ENCODE measurements at places on chromosomes 6 and 20.

DNA sequence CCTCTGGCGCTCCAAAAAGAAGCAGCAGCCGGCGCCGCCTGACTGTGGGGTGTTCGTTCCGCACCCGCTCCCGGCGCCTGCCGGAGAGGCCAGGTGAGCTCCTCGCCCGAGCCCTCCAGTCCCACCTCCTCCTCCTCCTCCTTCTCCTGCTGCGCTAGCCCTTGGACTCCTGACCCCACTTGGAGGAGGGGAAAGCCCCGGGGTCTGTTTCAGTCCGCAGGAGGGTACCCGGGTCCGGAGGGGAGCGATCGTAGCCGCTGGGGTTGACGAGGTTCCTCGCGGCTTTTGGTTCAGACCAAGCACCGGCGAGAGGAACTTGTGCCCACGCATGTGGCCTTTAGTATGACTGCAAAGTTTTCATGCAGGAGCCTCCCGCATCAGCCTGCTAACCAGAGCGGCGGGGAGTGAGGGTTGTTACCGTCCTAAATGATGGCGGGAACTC is 493 bp downstream of the CRYBG1 start:
- no peak for DNase-seq

- DNase-seq = no peak
These were observed 125.9 kb upstream of the TRAF3IP2 start for GRCh38 chr6:111731456-111732195.

DNA sequence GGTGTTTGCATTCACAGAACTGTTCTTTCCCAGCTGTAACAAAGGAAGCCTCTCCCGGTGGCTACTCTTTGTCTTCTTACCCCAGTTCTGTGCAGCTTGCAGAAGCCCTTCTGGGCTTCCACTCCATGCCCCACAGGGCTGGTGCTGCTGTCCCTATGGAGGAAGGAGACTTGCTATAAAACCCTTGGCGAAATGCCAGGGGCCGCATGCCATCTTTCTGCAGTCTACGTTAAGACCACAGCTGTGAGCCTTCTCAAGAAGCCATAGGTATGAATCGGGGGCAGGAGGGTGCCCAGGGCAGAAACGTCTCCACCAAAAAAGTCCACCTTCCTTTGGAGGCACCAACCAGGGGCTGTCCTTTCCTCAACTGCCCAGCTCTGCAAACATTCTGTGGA is 60.7 kb downstream of the PRND start:
- no peak for DNase-seq

GRCh38 chr6:125099211-125100073 is 54.1 kb upstream of the TPD52L1 start:
- DNase-seq = no peak

DNA sequence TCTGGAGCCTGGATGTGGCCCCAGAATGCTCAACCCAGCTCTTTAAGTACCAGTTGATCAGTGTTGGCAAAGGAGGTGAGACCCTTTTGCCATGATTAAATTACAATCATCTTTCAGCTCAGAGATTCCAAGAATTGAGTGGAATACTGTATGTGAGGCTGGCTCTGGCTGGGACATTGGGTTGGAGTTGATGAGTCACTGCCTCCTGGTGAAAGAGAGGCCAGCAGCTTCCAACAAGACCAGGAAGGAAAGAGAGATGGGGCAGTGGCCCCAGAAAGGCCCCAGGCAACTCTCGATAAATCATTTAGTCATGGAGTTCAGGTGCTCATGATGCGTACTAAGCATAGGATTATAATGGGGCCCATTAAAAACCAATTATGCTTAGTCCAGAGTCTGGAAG is 2.1 kb downstream of the TGM6 start:
- DNase-seq = no peak

DNA sequence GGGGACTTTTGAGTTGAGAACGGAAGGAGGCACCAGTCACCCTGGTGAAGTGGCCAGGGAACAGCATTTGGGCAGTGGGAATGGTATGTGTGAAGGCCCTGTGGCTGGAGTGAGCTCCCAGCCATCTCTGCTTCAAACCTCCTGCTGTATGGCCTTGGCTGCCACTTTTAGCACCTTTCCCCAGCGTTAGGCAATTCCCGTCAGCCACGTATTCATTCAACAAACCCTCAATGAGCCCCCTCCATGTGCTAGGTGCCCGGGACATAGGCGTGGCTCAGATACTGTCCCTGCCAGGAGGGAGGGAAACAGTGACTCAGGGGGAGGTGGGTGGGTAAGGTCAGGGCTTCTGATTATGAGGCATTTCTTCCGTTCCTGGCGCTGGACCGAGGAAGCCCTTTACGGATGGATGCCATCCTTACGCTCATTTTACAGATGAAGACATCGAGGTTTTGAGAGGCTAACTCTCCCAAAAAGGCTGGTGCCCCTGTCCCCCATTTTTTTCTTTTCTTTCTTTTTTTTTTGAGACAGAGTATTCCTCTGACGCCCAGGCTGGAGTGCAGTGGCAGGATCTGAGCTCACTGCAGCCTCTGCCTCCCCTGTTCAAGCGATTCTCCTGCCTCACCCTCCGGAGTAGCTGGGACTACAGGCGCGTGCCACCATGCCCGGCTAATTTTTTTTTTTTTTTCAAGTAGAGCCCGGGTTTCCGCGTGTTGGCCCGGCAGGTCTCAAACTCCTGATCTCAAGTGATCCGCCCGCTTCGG is 37.5 kb downstream of the SRC start:
- DNase-seq = no peak

GRCh38 chr20:24131281-24131680 is 142.7 kb upstream of the GGTLC1 start:
- no peak for DNase-seq

GRCh38 chr6:11475016-11475415 is 62.5 kb upstream of the TMEM170B start:
- no peak for DNase-seq

GRCh38 chr6:6564154-6564553 is 24.4 kb upstream of the LY86 start:
- no peak for DNase-seq

DNA sequence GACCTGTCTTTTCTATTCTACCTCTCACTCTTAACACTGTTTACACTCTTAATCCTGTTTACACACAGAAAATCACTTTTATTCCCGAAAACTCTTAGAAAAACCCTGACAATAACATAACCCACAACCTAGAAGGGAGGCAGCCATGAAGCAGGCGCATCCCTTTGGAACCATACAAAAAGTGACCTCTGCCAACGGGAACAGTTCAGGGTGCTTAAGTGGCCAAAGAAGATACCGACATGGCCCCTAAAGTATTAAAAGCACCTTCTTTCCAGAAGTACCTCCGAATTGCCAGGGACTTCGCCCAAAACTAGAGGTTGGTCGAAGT is 490 bp downstream of the MMUT start:
- DNase-seq = no peak

GRCh38 chr6:81534934-81535465 is 217.5 kb downstream of the TENT5A start:
- no peak for DNase-seq

GRCh38 chr6:32906539-32906938 is 34.3 kb downstream of the HLA-DMB start:
- no peak for DNase-seq

- peak; percentile 79 for DNase-seq
These were observed 42.0 kb downstream of the CDS2 start for GRCh38 chr20:5168651-5169396.

Measured in OCI-LY7 (cell line).